ENCODE measurements at places on chromosomes 6 and 20.

GRCh38 chr20:3698591-3699001 is 13.8 kb downstream of the SIGLEC1 start:
- no peak for DNase-seq

DNA sequence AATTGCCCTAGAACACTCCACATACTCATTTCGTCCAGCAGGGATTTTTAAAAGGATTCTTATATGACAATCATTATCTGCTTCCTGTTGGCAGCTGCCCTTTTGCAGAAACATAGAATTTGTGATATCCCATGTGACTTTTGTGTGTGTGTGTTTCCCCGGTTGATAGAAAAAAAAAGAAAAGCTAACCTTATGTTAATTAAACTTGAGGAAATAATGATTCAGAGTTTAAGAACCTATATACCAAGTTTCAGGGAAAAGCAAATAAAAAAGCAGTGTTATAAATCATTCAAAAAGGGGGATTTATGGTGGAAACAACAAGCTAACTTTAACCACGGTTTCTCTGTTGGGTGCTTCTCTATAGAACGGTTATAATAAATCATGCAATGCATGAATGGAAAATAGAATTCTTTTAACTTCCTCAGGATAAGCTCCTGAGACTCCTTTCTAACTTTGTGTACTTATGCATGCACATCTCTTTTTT is 826.9 kb upstream of the EYS start:
- no peak for DNase-seq

DNA sequence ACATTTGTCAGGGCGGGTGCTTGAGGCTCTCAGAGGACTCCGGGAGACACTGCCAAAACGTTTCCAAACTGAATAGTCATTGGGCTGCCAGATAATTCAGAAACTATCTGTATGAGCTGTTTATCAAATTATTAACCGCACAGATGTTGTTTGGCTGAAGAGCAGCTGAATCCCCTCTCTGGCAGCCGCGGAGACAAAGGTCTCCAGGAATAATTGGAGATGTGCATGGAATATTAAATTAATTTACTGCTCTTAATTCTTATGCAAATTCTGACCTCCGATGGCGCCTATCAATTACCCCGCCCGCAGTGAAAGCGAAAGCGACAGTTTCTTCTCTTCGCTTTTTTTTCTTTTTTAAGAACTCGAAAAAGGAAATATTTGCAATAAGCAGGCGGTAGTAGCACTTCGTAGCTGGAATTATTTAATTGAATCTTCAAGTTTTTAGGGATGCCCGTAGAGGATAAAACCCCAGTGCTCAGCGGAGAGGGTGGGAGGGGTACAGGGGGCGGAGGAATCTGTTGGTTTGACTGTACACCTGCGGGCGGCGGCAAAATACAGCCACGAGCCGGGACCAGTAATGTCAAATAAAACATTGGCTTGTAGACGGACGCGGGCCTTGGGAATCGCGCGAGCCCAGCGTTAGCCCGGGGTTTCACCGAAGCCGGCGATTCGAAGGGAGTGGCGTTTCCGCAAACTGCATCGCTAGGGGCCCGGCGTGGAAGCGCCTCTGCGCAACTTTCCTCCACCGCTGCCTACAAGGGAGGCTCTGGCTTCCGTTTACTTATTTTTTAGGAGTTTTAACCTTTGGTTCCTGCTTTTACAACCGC is 6.2 kb downstream of the LINC00237 start:
- no peak for DNase-seq

- peak; percentile 44 for DNase-seq
These were observed 373.5 kb upstream of the BTBD3 start for GRCh38 chr20:11544029-11544678.

DNA sequence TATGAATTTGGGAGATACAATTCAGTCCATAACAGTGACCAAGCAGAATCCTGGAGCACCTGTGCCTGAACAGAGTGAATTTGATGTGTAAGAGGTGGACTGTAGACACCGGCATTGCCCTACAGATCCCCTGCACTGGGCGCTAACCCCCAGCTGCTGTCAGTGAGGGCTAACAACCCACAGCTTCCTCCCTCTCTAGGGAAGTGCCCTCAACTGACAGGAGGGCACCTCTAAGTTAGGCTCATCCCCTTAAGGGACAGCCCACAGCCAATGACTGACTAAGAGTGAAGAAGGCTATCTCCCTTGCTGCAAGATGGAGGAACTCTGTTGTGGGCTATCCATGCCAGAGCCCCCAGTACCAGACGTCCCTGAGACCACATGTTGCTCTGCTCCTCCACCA is 15.3 kb upstream of the BPIFB1 start:
- no peak for DNase-seq

DNA sequence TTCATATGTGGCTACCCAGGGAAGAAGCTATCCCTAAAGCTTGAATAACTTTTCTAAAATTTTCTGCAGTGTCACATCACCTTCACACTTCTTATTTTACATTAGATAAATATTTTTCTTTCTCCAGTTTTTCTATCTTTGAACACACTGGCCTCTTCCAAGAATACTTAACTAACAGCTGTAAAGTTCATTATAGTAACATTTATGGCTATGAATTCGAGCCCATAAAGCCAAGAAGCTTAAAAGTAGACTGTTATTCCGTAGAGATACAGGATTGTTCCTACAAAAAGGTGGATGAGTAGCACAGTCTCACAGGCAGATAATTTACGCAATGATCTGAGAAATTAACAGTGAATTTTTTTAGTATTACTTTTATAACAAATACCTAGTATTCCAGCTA is 55.7 kb upstream of the BMP5 start:
- DNase-seq: no peak
